ENCODE measurements at places on chromosomes 2 and 18.

DNA sequence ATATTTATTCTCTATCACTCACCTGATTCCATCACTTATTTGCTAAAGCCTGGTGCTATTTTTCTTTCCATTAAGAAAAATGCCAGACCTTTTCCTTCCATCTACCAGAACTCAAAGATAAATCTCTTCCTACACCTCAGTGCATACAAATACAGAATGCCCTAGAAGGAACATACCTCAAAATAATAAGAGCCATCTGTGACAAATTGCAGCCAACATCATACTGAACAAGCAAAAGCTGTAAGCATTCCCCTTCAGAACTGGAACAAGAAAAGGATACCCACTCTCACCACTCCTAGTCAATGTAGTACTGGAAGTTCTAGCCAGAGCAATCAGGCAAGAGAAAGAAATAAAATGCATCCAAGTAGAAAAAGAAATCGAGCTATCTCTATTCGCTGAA, 315.9 kb upstream of the UBE2E3 start:
- DNase-seq = no peak

DNA sequence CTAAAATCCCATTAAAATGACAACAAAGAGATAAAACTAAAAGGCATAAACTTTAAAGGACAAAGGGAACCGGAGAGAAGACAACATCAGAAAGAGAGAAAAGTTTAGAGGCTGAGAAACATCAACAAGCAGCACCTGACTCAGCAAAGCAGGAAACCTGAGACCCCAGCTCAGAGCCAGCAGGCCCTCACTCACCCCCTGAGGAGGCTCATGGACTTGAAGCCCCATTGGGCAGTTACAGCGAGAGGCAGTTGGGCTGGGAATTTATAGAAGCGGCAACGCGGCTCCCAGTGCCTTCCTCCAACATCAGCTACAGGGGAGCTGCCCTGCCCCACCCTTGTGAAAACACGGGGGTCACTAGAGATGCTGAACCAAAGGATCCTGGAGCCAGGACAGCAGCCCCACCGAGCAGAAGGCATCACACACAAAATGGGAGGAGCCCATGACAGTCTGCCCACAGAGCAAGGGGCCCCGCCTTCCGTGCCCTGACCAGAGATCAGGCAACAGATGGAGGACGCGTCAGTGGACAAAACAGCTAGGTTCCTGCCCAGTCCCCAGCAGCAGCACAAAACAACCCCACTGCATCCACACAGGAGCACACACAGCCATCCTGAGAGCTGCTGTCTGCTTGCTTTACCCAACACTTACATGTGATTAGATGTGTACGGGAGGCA, 52.7 kb downstream of the CMPK2 start:
- no peak for DNase-seq

- DNase-seq = no peak
Observed at GRCh38 chr2:24179683-24180082, 4.8 kb downstream of the FAM228A start.

GRCh38 chr2:128450211-128451024, 131.8 kb upstream of the HS6ST1 start:
- no peak for DNase-seq
